ENCODE measurements at places on chromosomes 1 and 21.

DNA sequence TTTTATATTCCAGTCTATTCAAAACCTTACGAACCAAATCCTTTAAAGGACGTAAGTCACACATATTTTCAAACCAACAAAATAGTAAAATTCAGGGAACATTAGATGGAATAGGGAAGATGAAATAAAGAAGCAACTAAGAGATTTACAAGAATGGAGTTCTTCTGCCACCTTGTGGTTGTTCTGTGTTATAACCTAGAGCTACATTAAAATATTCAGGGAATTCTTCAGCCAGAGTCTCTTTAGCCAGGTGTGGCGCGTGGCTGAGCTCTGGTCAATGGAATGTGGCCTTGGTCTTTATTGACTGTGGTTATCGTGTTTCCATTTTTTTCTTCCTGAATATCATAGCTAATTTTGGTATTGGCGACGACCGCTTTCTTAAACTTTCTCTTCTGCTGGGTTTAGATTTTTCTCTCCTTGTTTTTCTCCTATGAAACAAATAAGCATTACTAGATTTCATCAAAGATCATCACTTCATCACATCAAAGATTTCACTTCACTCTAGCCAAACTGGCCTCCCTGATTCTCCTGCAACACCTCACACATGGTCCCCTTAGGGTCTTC is 221.3 kb downstream of the MRPL39 start:
- peak; percentile 83 for DNase-seq

DNA sequence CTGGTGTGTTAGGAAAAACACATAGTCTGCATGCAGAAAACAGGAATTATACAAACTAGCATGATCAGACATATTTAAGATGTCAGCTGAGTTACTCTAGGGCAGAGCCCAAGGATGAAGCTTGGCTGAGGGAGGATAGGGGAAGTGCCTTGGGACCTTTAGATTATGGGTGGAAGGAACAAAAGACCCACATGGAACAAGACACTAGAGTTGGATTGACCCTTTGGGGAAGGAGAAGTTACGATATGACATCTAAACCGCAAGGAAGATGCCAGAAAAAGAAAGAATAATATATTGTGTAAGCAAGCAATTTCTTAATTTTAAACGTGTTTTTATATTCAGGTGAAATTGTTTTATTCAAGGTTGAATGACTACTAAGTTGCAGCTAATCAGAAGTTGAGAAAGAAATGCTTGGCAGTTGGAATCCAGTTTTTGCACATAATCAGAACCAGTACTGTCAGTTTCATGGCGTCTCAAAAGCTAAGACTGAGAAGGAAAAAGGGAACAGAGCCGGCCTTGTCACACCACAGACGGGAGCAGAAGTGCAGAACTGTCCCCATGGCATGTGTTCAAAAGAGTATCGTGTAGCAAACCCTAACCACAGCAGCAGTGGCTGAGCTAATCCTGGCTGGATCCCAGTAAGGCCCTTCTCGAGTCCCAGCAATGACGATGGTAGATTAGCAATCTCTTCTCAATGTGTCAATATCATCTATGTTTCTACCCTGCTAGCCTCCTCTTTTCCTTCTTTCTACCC is 31.2 kb upstream of the IFNAR2 start:
- peak; percentile 86 for DNase-seq

- no peak for DNase-seq
Observed at GRCh38 chr1:18653367-18653766, 22.7 kb downstream of the PAX7 start.

DNA sequence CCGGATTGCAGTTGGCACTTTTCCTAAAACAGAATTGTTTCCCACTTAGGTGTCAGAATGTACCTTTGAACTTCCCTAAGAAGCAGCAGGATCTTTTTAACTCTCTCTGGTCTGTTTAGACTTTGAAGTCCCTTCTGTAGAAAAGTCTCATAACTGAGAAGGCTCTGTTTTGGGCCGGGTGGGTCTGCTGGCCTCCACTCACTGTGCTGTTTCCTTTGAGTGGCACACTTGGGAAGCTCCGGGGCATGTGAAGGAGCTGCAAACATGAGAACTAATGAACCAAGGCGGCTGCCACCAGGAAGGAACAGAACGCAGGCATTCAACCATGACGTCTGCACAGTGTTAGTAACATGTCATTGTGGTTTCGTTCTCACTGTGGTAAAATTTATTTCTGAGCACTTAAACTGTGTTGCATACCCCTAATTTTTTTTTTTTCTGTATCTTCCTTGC is 19.5 kb upstream of the NCMAP start:
- DNase-seq = peak; percentile 17

- DNase-seq = peak; percentile 96
Observed at GRCh38 chr1:205317311-205317917, 4.1 kb downstream of the NUAK2 start.

GRCh38 chr1:231419738-231420298 is 2.3 kb downstream of the EGLN1 start:
- DNase-seq = no peak

DNA sequence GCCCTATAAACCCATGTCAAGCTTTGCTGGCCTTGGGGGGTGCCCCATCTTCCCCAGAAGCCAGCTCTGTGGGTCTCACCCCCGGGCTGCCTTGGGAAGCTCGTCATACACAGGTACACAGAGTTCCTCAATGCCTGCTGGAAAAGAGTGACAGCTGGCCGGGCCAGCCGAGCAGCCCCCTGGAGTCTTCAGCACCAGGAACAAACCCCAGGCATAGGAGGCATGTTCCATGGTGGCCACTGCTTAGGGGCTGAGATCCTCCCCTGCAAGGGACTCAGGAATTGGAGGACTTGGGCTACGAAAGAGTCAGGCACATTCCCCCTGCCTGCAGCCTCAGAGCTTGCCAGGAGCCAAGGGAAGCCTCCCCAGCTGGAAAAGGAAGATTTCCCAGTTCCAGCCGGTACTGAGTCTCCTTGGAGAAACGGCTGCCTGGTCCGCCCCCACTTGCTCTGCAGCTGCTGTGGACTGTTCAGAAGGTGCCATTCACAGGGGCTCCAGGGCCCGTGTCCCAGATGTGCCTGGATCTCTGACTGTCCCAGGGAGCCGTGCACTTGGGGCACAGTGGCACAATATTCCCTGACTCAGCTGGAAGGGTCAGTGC is 89.5 kb downstream of the STUM start:
- no peak for DNase-seq
